ENCODE measurements at places on chromosomes 12 and 14.

GRCh38 chr12:116182359-116183063 is 95.0 kb downstream of the MED13L start:
- no peak for DNase-seq

GRCh38 chr12:13165617-13166041 is 30.9 kb upstream of the EMP1 start:
- peak; percentile 50 for DNase-seq

GRCh38 chr12:130070126-130070611 is 92.1 kb upstream of the FZD10 start:
- no peak for DNase-seq

DNA sequence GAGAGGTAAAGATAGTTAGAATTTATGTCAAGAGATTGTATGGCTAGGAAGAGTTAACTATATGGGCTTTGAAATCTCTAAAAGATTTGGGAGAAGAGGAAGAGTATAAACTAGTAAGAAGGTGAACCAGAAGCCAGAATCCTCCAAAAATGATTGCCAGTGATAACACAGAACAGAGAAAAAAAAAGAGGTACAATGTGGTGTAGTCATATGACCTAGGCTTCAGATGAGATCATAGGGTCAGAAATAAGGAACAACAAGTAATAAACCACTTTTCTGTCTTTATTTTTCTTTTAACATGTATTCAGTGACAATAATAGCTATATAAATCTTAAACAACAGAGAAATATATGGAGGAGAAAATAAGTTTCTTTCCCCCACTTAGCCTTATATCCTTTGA is 2.0 kb upstream of the NECAP1 start:
- no peak for DNase-seq

DNA sequence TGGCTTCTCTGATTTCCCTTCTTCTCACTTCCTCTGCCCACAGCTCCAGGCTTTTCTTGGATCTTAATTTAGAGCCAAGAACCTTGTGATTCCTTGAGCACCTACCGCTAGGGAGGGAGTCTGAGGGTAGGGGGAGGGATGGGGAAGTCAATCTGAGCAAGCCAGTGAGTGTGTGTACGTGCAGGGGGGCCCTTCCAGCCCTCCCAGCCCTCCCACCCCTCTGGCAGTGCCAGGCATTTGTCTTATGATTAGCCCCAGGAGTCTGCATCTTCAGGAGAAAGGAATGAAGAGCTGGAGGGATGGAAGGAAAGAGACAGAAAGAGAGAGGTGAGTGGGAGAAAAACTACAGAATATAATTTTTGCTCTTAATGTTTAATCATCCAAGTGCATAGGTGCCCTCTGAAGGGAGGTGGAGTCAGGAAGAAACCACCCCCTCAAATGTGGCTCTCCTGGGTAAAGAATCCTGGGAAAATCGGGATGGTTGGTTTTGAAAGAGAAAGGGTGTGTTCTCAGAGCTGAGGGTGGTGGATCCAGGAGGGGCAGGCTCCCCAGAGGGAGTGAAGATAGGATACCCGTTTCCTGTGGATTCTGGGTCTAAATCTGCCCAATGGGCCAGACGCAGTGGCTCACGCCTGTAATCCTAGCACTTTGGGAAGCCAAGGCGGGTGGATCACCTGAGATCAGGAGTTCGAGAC is 2.1 kb downstream of the PIANP start:
- no peak for DNase-seq

DNA sequence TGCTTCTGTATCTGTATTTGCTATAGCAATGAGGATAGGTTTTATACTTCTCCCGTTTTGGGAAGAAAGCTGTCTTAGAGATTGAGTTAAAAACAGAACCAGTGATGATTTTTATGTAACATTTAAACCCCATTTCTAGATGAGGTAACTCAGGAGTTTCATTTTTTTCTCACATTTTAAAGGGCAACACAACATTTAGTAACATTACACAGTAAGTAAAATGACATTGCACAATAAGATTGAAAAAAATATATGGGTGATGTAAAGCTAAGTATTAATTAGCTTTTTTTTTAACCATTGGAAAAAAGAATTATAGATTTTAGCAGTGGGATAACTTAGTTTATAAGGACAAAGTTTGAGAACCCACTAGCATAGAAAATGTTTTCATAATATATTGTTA is 25.2 kb upstream of the SCFD1 start:
- DNase-seq = no peak

DNA sequence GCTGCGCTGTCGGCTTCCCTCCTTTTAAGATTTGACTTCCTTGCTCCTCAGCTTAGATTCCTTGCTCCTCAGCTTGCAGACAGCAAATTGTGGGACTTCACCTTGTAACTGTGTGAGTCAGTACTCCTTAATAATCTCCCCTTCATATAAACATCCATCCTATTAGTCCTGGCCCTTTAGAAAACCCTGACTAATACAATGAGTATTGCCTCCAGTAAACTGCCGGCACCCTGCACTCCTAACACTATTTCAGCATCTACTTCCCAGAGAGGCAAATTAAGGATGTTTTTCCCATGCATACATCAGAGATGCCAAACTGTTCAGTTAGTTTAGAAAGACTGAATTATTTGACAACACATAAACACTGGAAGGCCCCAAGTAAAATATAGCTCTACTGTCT is 611.3 kb upstream of the TMEM132C start:
- no peak for DNase-seq

Measured in stimulated activated CD4-positive, alpha-beta T cell treated with anti-CD3 and anti-CD28 coated beads, TNF-alpha, amount 100 ng/mL, for 1 hour (primary cell).